NCI-H526 (cell line): ENCODE measurements at places on chromosomes 4 and X.

GRCh38 chr4:137659431-137659830, 127.1 kb upstream of the PCDH18 start:
- no peak for DNase-seq

GRCh38 chr4:7722766-7723387, 216.8 kb downstream of the AFAP1 start:
- DNase-seq = no peak

DNA sequence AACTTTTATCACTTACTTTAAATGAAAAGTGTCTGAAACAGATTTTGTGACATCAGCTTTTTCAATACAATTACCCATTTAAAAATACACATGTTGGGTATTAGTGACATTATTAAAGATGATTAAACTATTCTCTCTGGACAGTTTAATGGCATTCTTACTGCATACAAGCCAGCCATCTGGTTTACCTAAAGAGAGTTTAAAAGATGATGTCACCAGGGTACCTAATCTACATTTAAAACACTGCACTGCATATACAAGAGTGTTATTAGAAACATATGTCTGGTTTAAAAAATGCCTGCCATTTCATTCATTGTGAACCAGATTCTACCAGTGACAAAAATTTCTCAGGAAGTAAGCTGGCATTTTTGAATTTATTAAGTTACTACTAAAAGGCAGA, 919.1 kb downstream of the ADGRL3 start:
- no peak for DNase-seq

DNA sequence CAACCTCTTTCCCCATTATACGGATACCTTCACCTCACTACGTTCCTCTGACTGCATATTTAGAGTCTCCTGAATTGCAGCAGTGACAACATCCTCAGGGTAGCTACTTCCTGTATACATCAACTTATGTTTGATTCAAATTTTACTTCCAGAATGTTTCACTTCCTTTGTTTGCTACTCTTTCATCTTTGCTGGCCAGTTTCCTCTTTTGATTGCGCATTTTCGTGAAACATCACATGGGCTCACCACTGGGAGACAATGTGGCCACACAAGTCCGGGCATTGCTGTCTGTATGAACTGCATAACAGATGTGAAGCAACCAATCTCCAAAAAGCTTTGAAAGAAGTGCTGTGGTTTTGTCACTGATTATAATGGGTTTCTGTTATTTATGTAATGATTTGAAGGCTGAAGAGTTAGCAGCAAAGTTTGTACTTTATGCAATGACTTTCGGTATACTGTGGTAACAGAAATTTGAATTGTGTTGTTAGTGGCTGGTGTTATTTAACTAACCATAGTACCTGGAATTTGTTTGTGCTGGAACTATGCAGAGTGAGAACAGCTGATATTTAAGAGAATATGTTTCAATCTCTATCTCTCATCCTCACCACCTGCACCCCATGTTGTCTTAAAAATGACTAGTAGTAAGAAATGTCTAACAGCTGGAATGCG, 7.4 kb downstream of the SNCA start:
- no peak for DNase-seq

DNA sequence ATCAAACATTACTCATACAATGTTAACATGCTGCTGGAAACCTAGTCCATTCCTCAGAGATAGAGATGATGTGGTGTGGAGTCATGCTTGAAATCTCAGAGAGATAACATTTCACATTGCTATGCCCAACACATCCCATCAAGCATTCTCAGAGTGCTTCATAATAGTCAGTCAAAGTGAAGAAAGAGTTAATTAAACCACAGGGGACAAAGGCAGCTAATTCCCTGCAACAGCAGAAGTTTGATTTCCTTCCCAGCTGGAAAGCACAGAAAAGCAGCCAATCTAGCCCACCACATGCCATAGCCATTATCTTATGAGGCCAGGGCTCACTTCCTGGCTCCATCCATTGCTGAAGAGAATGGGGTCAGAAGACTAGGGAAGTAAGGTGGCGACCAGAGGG, 8.9 kb downstream of the KDR start:
- DNase-seq = no peak

DNA sequence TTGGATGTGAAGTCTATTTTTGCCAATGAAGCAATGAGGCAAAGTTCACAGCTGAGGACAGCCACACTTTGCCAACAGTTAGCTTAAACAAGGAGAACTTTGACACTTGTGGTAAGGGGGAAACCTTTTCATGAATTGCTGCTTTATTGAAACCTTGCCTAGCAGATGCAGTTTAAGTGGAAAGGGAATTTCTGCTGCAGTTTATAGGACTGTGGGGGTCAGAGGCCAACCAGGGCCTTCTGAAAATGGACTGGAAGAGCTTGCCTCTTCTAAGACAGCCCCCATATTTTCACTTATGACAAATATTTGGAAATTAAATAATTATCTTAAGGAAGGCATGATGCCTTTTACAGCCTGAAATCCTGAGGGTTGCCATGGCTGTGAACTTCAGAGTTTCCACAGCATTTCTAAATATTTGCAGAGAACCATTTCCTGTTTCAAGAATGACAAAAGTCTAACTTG, 550.3 kb downstream of the RAB28 start:
- DNase-seq = no peak

- DNase-seq = peak; percentile 42
Measured at GRCh38 chrX:51461053-51462044, 35.0 kb downstream of the NUDT11 start.

- no peak for DNase-seq
Measured at GRCh38 chr4:12562021-12562420, 922.1 kb downstream of the RAB28 start.

- no peak for DNase-seq
Measured at GRCh38 chr4:94757192-94758140, at the start of gene BMPR1B. TSS of gene BMPR1B (plus strand) at chr4:94757955. CDS start at chr4:95104425, 346,470 bp downstream.

- DNase-seq = no peak
Measured at GRCh38 chr4:150578745-150579501, 3.0 kb upstream of the MAB21L2 start.

- DNase-seq = no peak
Measured at GRCh38 chr4:99202536-99202935, 16.5 kb downstream of the ADH6 start.

GRCh38 chrX:38277136-38277535, 50.2 kb downstream of the RPGR start:
- no peak for DNase-seq

DNA sequence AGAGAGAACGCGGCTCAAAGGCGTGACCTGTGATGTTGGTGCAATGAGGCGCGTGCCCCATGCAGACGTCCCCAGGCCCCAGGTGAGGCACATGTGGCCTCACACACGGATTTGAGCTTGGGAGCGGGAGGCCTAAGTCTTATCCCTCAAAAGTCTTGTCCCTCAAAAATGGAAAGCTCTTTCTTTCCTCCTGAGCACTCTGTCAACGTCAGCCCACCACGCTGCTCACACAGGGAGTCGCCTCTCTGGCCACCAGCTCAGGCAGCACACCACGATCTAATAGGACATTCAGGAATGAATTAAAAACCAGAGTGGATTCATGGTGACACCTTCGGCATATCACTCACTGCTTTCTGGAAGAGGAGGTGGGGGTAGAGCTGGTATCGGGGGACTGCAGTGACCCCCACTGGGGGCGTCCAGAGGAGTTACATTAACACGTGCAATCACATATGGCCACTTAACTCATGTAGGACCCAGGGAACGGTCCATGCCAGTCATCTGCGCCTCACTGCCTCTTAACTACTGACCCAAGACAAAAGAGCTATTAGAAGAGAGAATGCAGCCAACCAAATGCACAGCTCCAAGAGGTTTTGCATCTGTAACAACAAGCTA, 21.9 kb upstream of the CYP4V2 start:
- no peak for DNase-seq

GRCh38 chrX:120819126-120819525, 56.5 kb downstream of the CT47B1 start:
- no peak for DNase-seq

DNA sequence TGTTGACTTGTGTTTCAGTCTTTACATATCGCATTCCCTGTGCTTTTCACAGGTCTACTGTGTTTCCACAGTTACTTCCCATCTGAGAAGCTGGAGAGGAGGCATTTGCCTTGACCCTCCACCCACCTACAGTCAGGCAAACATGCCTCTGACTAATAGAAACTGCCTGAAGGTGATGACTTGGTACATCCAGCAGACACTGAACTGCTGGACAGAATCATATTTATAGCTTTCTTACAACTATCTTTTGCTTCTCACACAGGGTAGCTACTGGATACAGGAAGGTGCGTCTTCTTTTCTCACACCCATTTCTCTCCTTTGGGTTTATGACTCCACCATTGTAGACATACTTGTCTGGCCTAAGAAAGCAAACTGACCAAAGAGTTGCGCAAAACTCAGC, 58.0 kb downstream of the VGLL1 start:
- no peak for DNase-seq

DNA sequence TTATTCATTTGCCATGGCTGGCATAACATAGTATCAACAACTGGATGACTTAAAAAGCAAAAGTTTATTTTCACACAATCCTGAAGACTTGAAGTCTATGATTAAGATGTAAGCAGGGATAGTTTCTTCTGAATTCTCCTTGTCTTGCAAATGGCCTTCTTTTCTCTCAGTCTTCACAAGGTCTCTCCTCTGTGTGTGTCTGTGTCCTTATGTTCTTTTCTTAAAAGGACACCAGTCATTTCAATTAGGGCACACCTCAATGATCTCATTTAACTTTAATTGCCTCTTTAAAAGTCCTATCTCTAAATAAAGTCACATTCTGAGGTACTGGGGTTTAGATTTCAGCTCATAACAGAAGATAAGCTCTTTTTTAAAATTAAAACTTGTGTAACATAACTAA, 399.7 kb downstream of the PABPC4L start:
- no peak for DNase-seq

DNA sequence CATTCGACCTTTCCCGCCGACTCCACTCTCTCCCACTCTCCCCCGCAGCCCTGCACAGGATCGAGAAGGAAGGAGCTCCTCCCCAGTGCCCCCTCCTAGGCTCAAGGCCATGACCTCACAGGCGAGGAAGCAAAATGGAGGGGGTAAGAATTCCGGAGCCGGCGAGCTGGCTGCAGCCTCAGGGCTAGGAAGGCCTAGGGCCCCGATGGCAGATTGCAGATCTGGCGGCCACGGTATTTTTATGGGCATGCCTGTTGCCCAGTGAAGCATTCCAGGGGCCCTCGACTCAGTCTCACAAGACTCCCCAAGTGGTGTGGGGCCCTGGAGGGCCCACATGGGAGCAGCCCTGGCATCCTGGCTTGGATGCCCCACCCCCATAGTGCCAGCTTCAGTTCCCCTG, 942 bp upstream of the L1CAM start:
- no peak for DNase-seq

DNA sequence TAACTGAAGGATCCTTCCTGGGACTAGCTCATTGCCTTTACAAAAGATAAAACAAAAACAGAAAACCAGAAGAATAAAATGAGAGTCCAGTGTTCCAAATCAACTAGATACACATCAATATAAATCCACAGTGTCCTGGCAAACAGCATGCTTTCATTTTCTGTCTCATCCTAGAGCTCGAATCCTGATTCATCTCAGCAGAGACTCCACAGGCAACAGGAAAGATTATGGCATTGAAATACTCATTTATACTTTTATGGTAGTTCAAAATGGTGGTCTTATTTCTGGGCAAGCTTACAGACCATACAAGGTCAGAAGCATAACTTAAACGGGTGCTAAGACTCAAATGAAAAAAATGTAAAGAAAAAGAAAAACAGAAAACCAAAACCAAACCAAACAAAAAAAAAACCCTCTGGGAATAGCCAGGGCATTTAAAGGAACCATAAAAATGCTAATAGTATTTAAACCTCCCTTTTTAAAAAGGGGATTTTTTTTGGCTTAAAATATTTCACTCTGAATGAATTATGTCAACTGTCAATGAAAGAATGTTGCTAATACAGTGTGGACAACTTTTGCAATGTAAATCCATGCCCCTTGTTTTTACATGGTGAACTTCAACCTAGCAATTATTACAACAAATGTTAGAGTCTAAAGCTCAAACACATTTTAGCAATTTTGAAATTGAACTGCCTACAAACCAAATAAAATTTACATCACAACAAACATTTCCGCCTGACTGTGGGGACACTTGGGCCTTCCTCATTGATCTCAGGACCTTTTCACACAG, 57.9 kb downstream of the GPR101 start:
- no peak for DNase-seq

GRCh38 chr4:159460371-159460770, 357.5 kb downstream of the RAPGEF2 start:
- no peak for DNase-seq

DNA sequence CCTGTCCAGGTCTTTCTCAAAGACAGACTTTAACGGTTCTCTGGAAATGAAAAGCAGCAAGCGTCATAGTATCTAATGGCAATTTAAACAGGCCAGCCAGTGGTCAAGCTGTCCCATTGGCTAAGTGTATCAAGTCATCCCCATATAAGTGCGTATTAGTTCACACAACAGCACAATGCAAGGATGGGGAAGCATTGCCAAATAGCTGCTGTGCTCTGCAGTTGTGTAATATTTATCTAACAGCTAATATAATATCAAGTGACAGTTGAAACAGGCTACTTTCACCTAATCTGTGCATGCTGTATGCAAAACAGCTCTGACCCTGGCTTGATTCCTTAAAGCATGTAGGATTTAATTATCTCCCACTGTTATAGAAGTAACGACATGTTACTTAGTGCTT, 134.8 kb upstream of the PPARGC1A start:
- DNase-seq = no peak

- DNase-seq = no peak
Measured at GRCh38 chrX:57083143-57083542, 38.2 kb downstream of the SPIN2B start.

GRCh38 chr4:7811536-7812191, 128.0 kb downstream of the AFAP1 start:
- peak; percentile 30 for DNase-seq
